Cardiac fibroblast (primary cell): ENCODE measurements at places on chromosomes 2 and 18.

GRCh38 chr2:231717281-231718171 is 9.2 kb downstream of the PTMA start:
- DNase-seq = peak; percentile 25

- DNase-seq = no peak
These were observed 348.4 kb upstream of the KLHL29 start for GRCh38 chr2:23036629-23037028.

DNA sequence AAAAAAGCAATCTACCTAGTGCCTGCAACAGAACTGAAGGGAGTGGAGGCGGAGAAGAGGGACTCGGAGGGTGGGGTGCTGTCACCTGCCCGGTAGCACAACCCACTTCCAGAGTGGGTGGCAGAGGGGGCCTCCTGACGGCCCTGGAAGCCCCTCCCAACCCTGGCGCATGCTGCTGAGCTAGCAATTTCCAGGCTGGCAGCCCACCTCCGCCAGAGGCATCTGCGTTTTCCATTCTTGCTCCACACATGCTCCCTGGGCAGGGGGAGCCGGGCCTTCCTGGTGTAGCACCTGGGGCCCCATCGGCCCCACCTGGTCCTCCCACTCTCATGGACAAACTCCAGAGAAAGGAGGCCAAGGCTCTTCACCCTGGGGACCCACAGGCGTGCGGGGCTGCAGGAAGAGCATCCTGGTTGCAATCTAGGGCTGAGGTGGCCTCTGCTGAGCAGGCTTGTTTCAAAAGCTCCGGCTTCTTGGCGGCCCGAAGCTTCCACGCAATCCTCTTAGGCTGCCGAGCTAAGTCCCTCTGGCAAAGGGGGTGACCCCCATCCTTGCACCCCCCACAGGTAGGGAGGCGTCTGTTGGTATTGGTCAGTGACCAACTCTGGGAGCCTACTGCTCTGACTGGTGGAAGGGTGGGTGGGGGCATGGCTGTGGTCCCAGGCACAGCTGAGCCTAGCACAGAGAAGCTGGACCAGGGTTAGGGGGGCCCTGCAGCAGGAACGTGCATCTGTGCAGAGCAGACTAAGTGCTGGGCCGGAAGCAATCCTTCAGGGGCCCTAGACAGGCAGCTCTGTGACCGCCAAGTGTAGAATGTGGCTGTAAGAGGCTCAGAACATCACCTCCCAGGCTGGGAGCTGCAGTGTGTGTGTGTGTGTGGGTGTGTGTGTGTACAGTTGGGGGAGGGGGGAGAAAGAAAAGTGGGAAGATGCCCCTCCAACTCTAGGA is 2.6 kb downstream of the HS6ST1 start:
- no peak for DNase-seq

DNA sequence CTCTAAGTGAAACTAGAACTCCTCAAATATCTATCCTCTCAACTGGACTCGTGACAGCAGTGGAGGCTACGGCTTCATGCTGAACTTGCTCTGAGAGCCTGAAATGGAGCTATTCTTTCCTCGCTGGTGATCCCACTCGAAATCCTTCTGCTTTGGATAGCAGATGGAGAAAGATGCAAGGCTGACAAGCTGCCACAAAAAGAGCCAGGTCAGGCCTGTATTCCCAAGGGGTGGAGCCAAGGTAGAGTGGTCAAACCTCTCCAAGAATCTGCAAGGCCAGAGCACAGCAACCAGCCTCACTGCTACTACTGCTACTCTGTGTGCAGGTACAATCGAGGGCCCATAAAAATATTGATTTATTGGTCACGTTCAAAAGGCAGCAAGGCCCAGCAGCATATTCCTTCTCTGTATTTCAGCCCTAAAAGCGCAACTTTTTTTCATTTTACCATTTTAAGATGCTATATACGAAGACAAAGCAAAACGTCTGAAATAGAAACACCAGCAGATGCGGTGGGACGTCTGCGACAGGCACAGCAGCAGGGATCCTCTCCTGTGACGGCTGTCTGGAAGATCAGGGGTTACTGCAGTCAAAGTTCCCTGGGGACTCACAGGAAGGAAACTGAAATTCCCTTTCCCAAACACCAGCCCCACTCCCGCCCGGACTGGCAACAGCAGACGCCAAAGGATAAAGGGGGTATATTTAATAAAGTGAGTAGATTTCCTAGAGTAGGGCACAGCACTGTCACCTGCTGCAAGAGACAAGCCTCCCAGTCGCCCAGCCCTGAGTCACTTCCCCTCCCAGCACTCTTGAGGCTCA is 2.4 kb downstream of the SPRED2 start:
- DNase-seq = no peak

- peak; percentile 9 for DNase-seq
These were observed 153.7 kb downstream of the CAMKMT start for GRCh38 chr2:44515416-44515815.

GRCh38 chr2:168208652-168209051 is 38.7 kb downstream of the STK39 start:
- no peak for DNase-seq
